Fibroblast of lung (primary cell): ENCODE measurements at places on chromosomes 12 and 14. TPM values are rescaled to one million over a fixed set of nuclear protein-coding genes. Genes with fewer than 3 reads are reported as not detected.

Gene PAPLN
- 6.9 and 9.5 TPM in 2 replicates for total RNA-seq

Gene FGF6
- not detected in 2 replicates for total RNA-seq

Gene NUAK1
- 4.6 and 5.1 TPM in 2 replicates for total RNA-seq

Gene PARPBP
- total RNA-seq: 3.6 and 9.4 TPM in 2 replicates

Gene TAS2R7
- total RNA-seq: not detected in 2 replicates

Gene ST8SIA1
- total RNA-seq: 5.9 and 23.9 TPM in 2 replicates

Gene M6PR
- total RNA-seq: 292 and 338 TPM in 2 replicates

Gene PZP
- total RNA-seq: not detected in 2 replicates

Gene PLA2G1B
- total RNA-seq: 0.51 TPM in 1 of 2 replicates, not detected in the other

Gene LMNTD1
- total RNA-seq: not detected in 2 replicates

Gene RASSF9
- 0.33 and 0.77 TPM in 2 replicates for total RNA-seq

Gene ASCL1
- not detected in 2 replicates for total RNA-seq

Gene TOGARAM1
- total RNA-seq: 22.1 and 24.9 TPM in 2 replicates

DNA sequence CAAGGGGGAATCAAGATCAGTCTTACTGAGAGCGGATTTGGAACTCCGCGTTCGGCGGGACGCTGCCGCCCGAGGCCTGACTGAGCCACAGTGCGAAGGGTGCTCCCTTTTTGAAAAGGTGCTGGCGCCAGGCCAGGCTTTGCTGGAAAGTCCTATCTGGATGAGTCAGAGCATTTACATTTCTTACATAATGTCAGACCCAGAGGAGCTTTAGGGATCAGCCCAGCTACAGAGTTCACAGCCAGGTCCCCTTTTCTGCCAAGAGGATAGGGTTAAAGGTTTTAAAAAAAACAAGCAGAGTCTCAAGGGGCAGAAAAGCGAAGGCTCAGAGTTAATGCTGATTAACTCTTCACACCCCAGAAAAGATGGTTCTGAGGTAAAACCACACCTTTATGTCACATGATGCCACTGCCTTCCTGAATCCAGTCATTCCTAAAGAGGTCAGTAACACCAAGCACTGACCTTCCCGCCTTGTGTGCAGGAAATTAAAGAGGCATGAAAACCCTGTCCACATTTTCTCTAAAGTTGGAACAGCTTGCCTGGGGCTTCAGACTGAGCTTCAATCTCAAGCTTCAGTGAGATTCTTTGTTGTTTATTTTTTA, 11.7 kb upstream of the FBXL14 start:
- peak; percentile 83 for DNase-seq

- DNase-seq: no peak
These were observed 31.0 kb upstream of the TC2N start for GRCh38 chr14:91898372-91898771.

DNA sequence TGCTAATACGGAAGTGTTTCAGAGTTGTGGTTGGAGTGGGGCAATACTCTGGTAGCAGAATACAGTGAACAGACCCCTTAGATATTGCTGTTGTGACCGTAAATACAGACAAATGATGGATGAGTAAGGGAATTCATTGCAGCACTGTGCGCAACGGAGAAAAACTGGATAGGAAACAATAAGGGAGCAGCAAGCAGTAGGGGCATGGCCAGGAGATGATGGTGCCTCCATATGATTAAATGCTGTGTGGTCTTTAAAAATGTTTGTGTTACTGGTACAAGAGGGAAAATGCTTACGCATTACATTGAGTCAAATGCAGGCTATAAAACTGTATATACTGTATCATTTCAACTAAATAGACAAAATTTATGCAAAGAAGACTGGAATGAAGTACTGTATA, 61.6 kb downstream of the EML1 start:
- DNase-seq: no peak

GRCh38 chr12:109170324-109170723, 53.9 kb downstream of the ACACB start:
- no peak for DNase-seq

DNA sequence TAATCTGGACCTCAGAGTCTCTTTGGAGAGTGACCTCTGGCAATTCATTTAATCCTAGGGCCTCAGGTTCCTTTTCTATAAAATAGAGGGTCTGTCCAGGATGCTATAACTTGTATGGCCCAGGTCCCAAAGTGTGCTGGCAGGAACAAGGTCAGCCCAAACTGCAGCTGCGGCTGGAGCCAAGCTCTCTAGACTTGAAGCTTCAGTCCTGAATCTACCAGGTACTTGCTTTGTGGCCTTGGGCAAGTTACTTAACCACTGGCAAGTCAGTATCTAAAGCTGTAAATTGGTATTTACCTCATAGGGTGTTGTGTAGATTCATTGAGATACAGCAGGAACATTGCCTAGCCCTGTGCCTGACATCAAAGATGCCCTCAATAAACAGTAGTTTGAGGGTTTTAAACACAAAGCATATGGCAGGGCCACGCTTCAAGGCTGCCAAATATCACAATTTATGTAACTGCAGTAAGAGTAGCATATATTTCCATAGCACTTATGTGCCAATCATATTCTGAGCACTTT, 21.7 kb downstream of the CPM start:
- no peak for DNase-seq

DNA sequence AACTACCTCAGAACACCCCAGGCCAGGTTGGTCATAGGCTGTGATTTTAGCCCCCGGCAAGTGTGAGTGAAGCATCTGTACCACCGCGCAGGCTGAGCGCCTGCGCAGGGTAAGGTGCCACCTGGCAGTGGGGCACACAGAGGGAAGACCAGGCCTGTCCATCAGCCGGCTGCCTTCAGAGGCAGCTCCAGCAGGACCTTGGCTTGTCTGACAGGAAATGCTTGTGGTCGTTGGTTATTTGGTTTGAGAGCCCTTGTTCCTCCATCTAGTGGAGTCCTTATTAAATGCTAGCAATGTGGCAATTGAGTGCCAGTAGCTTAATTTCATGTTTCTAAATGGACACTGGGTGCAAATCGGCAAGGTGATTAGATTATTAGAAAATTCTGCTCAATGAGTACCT, 27.5 kb downstream of the SLC25A29 start:
- peak; percentile 60 for DNase-seq

GRCh38 chr12:100331871-100332270, 25.0 kb upstream of the SLC17A8 start:
- no peak for DNase-seq

GRCh38 chr14:74667758-74668157, 45.1 kb downstream of the AREL1 start:
- DNase-seq: peak; percentile 62

DNA sequence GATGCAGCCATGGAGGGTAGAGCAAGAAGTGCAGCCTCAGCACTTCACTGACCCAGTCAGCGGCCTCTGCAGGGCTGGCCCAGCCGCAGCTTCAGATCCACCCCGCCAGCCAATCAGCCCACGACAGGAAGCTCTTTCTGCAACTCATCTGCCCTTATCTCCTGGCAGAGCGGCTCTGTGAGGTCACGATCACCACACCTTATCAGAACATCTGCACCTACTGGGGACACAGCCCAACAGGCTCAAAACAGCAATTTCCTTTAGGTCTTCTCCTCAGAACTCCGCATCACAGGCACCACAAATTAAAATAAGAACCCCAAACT, 287.3 kb downstream of the BCL11B start:
- no peak for DNase-seq

- DNase-seq: peak; percentile 69
These were observed 145.4 kb upstream of the ABCD2 start for GRCh38 chr12:39764944-39765560.

DNA sequence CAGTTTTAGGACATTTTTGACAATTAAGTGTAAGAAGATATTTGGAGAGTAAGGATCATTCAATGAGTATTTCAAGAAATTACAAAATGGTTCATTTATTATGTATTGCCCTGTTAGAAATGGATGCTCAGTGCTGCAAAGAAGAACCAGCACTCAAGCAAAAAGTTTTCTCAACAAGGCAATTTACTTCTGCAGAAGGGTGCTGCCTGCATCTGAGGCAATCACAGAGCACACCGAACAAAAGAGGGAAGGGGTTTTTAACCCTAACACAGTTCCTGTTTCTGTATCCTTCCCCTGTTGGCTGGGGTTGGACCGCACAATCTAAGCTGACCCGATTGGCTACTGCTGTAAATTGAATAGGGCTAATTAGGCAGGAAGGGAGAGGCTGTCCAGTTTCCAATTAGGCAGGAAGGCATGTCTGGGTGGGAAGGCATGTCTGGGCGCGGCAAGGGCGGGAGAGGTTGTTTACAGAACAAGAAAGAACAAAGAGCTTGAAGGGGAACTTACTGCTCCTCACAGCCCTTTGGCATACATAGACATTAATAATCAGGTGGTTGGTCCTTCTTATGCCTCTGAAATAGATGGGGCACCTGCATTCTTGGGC, 41.4 kb downstream of the SPTSSA start:
- DNase-seq: no peak

DNA sequence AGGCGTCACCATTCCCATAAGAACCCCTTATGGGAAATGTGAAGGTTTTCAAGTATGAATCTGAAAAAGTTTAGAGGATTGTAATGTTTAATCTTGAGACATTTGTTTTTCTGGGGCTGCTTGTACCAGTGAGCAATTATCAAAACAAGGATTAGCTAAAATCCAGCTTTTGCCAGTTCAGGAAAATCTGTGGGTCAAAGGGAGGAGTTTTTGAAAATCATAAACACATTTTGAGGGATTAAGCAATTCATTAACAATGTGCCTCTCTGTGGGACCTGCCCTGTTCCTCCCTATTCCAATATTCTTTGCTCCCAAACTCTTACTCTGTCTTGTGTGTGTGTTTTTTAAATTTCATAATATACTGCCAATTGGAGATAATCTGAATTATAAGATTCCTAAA, 11.7 kb upstream of the DAAM1 start:
- DNase-seq: peak; percentile 6

GRCh38 chr14:87901236-87901635, 91.7 kb downstream of the GALC start:
- peak; percentile 76 for DNase-seq

GRCh38 chr14:22370084-22370847, 218.8 kb downstream of the DAD1 start:
- peak; percentile 75 for DNase-seq
